Fibroblast of gingiva (primary cell): ENCODE measurements at places on chromosomes 7 and 10.

- no peak for DNase-seq
Measured at GRCh38 chr10:115696747-115697146, 576.3 kb downstream of the GFRA1 start.

GRCh38 chr7:78213402-78213801 lies 414.8 kb downstream of the PHTF2 start:
- DNase-seq, result no peak

GRCh38 chr10:33498391-33498891 lies 164.0 kb upstream of the NRP1 start:
- no peak for DNase-seq

DNA sequence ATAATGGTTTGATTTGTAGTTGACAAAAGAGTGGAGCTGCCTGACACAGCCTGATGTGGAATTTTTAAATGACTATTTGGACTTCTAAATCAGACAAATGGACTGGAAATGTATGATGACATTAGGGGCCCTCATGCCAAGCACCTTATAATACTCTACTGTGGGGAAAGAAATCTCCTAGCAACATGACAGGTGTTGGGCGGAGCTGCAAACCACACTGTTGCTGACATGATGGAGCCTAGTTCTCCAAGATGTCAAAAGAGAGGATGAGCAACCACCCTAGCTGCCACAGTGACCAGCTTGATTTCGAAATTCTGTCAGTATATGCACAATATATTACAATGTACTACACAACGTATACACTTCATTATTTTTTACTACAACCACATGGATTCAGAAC lies 65.8 kb downstream of the RHOBTB1 start:
- DNase-seq, result no peak

DNA sequence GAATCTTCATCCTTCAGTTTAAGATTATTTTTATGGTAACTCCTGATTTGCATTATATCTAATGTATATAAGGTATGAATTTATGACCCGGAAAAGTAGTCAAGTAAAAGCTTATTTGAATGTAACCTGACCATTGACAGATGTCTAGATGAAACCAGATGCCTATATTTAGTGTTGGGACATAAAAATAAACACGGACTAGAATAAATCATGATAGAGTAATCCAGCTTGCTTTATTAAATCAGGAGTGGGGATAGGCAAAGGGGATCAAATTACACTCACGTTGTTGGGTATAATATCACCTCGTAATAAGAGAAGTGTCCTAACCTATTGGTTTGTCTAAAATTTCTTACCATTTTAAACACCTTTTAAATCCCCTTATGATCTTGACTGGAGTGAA lies 244.6 kb downstream of the AGMO start:
- no peak for DNase-seq

- no peak for DNase-seq
Measured at GRCh38 chr7:132336797-132337196, 239.5 kb downstream of the PLXNA4 start.

- DNase-seq, result no peak
Measured at GRCh38 chr7:140230861-140231770, 54.3 kb upstream of the KDM7A start.

GRCh38 chr10:129742742-129743550 lies 221.1 kb downstream of the EBF3 start:
- DNase-seq, result no peak

GRCh38 chr7:105125745-105126144 lies 111.7 kb downstream of the KMT2E start:
- no peak for DNase-seq

DNA sequence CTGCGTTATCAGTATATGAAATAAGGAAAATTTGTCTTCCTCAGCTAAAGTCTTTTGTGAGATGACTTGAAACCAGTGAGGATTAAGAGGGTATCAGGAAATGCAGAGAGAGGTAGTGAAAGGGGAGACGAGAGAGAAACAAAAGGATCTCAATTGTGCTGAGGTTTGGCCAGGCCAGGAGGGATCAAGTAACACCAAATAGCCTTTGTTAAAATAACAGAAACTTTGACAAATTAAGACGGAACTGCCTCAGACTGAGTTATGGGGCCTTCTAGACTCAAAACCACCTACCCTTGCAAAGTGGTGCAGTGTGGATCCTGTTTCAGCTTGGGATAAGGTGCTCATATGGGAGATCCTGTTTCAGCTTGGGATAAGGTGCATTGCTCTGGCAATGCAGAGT lies 263.1 kb downstream of the CREB5 start:
- DNase-seq, result no peak

GRCh38 chr7:88401009-88401623 lies 94.4 kb upstream of the STEAP4 start:
- DNase-seq, result no peak

- no peak for DNase-seq
Measured at GRCh38 chr7:36469236-36469635, 79.6 kb downstream of the ANLN start.

- no peak for DNase-seq
Measured at GRCh38 chr10:59926086-59926485, 19.7 kb upstream of the CCDC6 start.

DNA sequence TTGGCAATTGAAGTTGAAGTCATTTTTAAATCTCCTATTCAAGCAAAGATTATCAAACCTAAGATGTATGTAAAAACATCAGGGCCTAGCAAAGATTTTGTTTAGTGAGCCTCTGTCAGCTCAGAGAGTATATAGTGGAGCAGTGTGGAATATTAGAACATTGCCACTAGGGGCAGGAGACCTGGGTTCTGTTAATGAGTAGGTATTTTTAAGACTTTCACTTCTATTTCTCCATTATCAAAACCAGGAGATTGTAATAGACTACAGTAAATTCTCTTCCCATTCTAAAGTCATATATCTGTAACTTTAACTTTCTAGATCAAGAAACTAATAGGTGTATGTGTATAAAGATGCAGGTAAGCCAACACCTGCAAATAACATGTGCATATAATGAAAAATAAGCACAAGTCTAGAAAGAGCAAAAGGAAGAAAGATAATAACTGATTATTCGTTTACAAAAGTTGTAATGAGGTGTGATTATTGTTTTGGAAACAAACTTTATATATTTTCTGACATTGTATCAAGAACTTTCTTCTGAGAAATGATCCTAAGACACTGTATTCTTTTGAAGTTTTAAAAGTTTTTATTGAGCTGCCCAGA lies 64.4 kb downstream of the KCND2 start:
- DNase-seq, result no peak

DNA sequence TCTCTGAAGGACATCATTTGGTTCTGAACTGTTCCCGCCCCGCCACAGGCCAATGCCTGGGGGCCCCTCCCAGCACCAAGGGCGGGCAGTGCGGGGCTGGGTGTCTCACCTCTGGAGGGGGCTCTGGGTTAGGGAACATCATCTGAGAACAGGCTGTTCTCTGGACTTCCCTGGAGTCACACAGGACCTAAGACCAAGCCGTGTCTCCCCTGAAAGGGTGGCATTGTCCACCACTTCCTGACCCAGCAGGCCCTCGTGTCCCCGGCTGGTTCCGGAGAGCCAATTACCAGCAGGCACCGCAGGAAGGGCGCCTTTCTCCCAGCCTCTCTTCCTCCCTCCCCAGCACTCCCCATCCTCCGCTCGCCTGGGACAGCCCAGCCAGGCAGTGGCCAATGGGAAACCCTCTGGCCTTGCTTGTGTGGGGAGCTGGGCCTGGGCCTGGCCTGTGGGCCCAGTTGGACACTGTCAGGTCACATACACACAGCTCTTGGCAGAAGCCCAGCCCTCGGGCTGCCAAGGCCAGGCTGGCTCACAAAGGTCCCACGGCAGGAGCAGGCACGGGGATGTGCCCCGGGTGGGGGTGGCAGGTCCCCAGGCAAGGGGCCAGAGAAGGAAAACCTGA lies 119.5 kb downstream of the SPDYE5 start:
- no peak for DNase-seq

DNA sequence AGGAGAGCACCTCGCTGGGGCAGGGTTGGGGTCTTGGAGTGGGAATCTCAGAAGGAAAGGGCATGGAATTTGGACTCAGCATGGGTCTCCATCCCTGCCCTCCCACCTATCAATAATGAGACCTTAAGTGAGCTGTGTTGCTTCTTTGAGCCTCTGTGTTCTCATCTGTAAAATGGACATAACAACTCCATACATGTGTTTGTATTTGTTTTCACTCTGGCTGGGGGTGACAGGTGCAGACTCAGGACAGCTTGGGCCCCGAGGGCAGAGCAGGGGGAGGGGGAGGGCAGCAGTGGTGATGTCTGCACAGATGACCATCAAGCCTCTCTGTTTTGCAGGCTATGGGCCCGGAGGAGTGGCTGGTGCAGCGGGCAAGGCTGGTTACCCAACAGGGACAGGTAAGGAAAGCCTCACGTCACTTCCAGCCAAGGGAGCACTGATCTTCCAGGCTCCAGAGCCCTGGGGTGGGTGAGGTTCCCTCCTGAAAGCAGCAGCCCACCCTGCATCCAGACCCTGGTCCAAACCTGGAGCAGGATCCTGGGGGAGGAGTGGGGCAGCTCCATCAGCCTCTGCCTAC lies 19.9 kb downstream of the ELN start:
- no peak for DNase-seq

DNA sequence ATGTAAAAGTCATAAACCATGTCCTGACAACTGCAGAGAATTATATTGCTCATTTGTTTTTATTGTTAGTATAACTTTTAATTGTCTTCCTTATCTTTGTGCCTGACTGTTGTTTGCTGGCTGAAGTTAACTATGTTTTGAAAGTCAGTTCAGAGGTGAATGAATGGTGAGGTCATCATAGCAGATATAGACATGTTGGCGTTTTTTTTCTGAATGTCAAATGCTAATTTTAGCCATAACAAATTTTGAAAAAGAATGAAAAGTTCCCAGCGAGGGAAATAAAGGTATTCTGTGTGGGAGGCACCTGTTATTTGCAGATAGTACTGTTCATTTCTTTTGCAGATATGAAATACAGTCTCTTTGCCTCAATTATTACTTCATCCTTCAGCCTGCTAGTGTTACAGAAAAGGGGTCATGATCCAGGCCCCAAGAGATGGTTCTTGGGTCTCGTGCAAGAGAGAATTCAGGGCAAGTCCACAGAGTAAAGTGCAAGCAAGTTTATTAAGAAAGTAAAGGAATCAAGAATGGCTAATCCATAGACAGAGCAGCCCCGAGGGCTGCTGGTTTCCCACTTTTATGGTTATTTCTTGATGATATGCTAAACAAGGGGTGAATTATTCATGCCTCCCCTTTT lies 96.5 kb downstream of the CAMK1D start:
- DNase-seq, result no peak
